ENCODE measurements at places on chromosomes 3 and 15. TPM values are rescaled to one million over a fixed set of nuclear protein-coding genes. Genes with fewer than 3 reads are reported as not detected.

Gene CCDC80
- 12.7 TPM for polyA plus RNA-seq

Gene ALS2CL
- polyA plus RNA-seq, result 44.8 TPM

Gene KBTBD12
- polyA plus RNA-seq, result 0.68 TPM

DNA sequence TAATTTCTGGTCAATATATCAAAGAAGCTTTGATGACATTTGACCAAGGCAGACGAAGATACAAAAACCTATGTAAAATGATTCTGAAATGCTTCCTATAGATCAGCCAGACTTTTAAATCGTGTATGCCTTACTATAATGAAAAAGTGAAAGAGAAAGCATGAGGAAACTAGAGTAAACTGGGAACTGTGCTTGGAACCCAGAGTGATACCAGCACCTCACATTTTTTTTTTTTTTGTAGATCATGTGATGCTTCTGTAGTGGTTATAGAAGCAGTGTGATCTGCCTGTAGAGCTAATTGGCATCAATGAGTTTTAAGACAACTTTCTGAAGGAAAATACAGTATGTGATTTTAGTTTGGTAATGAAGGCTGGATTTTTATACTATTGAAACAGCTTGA, 150.7 kb downstream of the NLGN1 start:
- no peak for DNase-seq

Gene PARP6
- polyA plus RNA-seq, result 121 TPM

- peak; percentile 93 for DNase-seq
Measured at GRCh38 chr3:195914648-195915473, 6.5 kb upstream of the TNK2 start.

Data from pancreas (tissue), 10 donors.